ENCODE measurements at places on chromosomes 4 and X.

- no peak for DNase-seq
Observed at GRCh38 chrX:11380187-11380844, 87.1 kb downstream of the AMELX start.

- no peak for DNase-seq
Observed at GRCh38 chr4:77172336-77172735, 15.3 kb downstream of the CCNG2 start.

- no peak for DNase-seq
Observed at GRCh38 chr4:8586671-8587468, 5.7 kb upstream of the CPZ start.

GRCh38 chr4:4320951-4321714 is 31.1 kb downstream of the ZBTB49 start:
- DNase-seq = no peak

DNA sequence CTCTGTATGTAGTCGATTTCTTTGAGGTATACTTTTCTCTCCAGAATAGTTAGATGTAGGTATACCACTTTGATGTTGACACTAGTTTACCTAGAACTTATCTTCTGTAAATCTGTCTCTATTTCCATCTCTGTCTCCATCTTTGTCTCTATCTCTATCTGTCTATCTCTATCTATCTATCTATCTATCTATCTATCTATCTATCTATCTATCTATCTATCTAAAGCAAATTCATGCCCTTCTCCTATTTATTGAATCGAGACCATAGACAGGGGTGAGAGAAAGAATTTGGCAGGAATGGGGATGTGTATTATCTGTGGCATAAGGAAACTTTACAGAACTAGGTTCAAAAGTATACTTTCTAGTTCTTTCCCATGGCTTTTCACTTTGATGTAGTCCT is 21.4 kb downstream of the HPRT1 start:
- no peak for DNase-seq

- no peak for DNase-seq
Observed at GRCh38 chrX:10217198-10217597, 60.4 kb downstream of the CLCN4 start.

Measured in stimulated activated CD4-positive, alpha-beta T cell treated with anti-CD3 and anti-CD28 coated beads, Interleukin-2, amount 100 ng/mL, for 24 hours (primary cell).